Glutamatergic neuron (in vitro differentiated cells): ENCODE measurements at places on chromosomes 13 and 19.

- no peak for DNase-seq
Observed at GRCh38 chr13:39554371-39554770, 48.6 kb downstream of the LHFPL6 start.

DNA sequence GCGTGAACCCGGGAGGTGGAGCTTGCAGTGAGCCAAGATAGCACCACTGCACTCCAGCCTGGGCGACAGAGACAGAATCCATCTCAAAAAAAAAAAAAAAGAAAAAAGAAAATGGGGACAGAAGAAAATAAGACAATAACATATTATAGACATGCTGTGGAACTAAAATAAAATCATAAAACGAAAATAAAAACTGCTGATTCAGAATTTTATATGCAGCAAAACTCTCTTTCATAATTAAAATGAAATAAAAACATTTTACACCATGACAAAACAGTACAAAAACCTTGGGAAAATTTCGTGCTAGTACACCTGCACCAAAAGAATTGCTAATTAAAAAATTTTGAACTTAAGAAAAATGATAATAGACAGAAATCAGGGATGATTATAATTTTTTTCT is 2245.1 kb downstream of the PCDH9 start:
- no peak for DNase-seq

DNA sequence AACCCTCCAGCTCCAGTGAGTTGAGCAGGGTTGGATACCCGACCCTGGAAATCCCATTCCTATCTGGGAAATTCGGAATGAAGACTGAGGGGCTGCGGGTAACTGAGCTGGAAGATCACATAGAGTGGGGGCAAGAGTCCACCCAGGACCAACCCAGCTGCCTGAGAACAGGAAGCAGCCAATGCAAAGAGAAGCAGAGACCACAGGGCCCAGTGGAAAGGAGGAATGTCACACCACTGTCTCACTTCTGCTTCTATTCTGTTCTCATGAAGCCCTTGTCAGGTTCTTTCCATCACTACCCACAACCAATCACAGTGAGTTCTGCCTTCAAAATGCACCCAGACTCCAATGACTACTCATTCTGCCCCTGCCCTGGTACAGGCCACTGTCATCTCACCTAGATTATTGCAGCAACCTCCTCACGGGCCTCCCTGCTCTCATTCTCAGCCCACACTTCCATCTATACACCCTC is 15.3 kb downstream of the DYRK1B start:
- no peak for DNase-seq

GRCh38 chr19:38928391-38929001 is 2.1 kb downstream of the SARS2 start:
- DNase-seq = no peak

DNA sequence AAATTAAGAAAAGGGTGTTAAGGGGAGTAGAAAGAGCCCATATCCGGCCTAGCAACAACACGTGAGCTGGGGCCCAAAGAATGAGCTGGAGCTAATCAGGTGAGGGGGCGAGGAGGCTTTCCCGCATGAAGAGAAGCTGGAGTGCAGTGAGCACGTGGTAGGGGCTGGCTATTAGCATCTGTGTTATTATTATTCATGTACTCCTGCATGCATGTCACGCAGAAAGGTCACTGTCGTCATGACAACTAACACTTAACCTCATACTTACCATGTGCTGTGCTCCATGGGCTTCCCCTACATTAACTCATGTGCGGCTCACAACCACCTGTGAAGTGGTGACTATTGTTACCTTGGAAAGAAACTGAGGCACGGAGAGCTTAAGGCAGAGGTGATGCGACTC is 227.6 kb upstream of the UBL3 start:
- DNase-seq = no peak

GRCh38 chr13:39682788-39683187 is 27.3 kb downstream of the COG6 start:
- no peak for DNase-seq
